NCI-H1417 treated with DMSO at 0.1 percent for 48 hours (cell line): ENCODE measurements at places on chromosomes 5 and 9.

DNA sequence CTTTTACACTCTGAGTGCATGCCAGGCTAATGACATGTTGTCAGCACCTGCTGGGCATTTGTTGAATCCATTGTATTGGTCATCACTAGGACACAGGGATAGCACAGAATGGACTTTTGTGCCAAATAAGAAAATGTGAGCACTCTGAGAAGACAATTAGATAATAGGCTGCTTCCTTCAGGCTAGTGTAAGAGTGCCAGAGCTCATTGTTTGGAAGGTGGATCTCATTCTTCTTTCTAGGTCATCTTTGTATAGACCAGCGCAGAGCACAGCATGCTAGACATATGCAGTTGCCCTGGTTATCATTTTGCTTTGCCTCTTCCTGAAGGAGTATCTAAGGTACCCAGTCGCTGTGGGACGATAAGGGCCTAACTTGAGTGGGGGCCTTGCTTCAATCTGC is 493.4 kb upstream of the COX7C start:
- no peak for DNase-seq

- no peak for DNase-seq
Measured at GRCh38 chr5:35644543-35644942, 26.9 kb downstream of the SPEF2 start.

DNA sequence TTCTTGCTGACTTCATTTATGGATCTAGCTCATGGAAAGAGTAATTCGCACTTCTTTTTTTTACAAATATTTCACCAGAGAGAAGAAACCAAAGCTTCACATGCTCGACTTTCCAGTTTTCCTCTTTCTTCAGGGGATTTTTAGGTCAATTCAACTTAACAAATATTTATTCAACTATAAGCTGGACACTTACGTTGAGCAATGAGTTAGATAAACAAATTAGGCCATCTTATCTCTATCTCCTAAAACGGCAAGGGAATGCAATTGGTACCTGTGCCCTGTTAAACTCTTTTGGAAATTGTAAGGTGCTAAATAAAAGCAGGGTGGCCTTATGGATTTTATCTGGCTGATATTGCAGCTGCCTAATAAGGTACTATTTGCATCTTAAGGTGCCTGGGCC is 145.1 kb upstream of the RAI14 start:
- DNase-seq = no peak

GRCh38 chr5:159286420-159287035 is 23.4 kb downstream of the UBLCP1 start:
- no peak for DNase-seq

DNA sequence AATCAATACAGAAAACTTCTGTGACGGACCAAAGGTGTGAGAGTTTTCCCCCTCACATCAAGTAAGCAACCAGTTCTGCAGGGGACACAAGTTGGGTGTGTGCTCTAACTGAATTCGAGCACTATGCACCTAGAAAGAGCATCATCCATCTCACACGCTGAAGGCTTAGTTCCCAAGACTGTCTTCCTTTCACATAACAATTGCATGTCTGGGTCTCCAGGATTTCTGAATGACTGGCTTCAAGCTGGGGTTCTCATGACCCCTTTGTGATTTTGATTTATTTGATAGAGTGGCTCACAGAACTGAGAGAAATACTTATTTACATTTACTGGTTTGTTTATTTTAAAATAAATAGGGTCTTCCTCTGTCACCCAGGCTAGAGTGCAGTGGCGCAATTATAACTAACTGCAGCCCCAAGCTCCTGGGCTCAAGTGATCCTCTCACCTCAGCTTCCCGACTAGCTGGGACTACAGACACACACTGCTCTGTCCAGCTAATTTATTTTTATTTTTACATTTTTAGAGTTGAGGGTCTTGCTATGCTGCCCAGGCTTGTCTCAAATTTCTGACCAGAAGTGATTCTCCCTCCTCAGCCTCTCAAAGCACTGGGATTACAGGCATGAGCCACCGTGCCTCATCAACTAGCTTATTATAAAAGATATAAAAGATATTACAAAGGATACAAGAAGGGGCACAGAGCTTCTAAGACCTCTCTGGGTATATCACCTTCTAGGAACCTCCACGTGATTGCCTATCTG is 316.7 kb upstream of the CDH12 start:
- DNase-seq = no peak

DNA sequence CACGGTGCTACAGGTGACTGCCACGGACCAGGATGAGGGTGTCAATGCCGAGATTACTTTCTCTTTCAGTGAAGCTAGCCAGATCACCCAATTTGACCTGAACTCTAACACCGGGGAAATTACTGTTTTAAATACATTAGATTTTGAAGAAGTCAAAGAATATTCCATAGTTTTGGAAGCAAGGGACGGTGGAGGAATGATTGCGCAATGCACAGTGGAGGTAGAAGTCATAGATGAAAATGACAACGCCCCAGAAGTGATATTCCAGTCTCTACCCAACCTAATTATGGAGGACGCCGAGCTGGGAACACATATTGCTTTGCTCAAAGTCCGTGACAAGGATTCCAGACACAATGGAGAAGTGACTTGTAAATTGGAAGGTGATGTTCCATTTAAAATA is 1.2 kb downstream of the PCDHGB4 start:
- DNase-seq = no peak
